D721Med (cell line): ENCODE measurements at places on chromosomes 6 and 20.

- no peak for DNase-seq
Measured at GRCh38 chr6:97189767-97190166, 93.2 kb downstream of the MMS22L start.

DNA sequence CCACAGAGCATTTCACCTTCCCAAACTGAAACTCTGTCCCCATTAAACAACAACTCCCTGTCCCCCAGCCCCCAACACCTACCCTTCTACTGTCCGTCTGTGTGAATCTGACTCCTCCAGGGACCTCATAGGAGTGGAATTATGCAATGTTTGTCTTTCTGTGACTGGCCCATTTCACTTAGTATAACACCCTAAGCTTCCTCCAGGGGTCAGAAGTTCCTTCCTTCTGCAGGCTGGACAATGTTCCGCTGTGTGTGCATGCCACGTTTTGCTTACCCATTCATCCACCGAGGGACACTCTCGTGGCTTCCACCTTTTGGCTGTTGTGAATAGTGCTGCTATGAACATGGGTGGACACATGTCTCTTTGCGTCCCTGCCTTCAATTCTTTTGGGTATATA lies 37.6 kb upstream of the MPC1 start:
- DNase-seq: no peak

DNA sequence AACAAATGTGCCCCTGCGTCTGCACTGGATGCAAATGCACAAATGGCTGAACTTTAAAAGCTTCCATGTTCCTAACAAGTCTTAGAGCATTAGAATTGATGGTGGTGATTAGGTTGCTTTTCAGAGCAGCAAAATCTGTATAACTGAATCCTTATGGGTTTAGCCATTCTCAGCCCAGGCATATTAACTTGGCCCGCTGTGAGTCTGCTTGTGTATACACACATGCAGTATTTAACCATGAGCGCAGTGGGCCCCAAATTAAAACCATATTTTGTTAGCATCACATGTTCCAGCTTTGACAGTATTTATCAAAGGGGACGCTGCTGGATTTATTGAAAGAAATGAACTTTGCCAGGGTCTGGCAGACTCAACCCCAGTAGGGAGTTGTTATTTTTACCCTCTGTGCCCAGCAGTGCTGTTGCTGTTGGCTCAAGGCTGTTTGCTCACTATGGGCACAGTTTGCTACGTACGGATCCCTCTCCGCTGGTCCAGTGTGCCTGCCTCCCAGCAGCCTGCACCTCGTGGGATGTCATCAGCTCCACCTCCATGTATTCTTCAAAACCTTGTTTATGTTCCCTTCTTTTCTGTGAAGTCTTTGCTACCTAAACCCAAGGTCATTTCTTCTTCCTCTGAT lies 144.7 kb downstream of the QRSL1 start:
- no peak for DNase-seq

GRCh38 chr6:35403544-35404442 lies 48.3 kb upstream of the FANCE start:
- no peak for DNase-seq

DNA sequence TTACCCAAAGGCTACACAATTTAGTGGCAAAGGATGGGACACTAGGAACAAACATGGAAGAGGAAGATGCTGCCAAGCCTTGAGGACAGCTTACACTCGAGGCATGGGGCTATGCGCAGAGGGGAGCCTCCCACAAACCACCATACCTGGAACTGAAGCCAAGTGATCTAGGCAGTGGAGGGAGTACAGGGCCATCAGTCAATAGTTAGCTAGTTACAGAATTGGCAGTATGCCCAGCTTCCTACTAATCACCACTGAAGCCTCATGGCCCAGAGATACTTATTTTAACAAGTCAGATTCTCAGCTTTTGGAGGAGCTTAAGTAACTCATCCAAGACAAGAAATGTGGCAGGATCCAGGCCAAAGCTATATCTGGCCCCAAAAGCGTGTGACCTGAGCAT lies 226.6 kb upstream of the MOCS1 start:
- DNase-seq: no peak

- DNase-seq: no peak
Measured at GRCh38 chr6:157019115-157019641, 242.0 kb downstream of the ARID1B start.

- DNase-seq: no peak
Measured at GRCh38 chr20:37574199-37574890, 46.7 kb upstream of the BLCAP start.

GRCh38 chr20:14677455-14677854 lies 340.0 kb upstream of the FLRT3 start:
- no peak for DNase-seq

GRCh38 chr20:23207826-23208540 lies 121.9 kb upstream of the CD93 start:
- DNase-seq: no peak

GRCh38 chr6:146543940-146544615 lies 445 bp downstream of the RAB32 start:
- DNase-seq: no peak

GRCh38 chr20:539191-539590 lies 4.4 kb downstream of the CSNK2A1 start:
- no peak for DNase-seq

GRCh38 chr20:2752567-2753460 lies 47.6 kb downstream of the CPXM1 start:
- DNase-seq: no peak

DNA sequence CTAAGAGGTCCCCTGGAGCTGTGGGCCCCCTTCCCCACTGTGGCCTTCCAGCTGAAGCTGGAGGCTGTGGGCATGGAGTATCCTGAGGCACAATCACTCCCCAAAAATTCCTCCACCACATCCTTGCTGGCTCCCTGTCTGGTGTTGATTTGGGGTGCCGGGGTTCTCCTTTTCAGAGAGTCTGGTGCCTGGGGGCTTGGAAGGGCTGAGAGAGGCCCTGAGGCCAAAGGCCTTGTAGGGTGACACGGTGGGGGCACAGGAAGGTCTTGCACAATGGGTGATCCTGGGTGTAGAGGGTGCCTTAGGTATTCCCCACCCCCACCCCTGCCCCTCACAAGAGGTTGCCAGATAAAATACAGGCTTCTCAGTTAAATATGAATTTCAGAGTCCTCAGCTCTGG lies 33.2 kb upstream of the VEGFA start:
- no peak for DNase-seq

DNA sequence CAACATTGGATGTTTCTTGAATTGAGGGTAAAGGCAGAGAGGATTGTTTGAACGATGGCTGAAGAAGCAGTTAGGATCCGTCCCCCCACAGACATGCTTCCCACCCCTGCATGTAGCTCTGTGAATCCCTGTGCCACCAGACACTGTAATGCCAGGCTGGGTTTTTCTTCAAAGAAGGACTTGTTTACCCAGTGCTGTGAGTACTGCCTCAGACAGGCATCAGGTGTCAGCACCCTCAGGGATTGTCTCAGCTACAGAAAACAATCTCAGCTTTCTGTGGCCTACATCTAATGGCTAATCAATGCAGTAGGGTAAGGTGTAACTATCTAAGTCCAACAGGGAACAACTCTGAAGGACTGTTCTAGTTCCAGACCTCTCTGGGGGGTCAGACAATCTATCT lies 853.0 kb upstream of the EPHA7 start:
- no peak for DNase-seq

- no peak for DNase-seq
Measured at GRCh38 chr6:41371992-41372831, 36.8 kb downstream of the NCR2 start.

DNA sequence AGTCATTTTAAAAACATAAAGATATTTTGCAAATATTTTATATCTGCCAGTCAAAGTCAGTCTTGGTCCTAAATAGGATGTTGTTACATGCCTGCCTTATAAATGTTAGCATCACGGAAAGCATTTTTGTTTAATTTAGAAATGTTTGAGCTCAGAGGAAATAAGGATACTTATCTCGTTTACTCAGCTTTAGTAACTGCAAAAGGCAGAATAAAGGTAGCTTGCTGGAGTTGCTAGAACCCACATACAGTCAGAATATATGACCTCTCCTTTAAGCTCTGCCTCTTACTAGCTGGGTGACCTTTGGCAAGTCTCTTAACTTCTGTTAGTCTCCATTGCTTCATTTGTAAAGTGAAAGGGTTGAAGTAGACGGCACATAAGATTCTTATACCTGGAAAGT lies 867.3 kb downstream of the KIF16B start:
- DNase-seq: no peak

DNA sequence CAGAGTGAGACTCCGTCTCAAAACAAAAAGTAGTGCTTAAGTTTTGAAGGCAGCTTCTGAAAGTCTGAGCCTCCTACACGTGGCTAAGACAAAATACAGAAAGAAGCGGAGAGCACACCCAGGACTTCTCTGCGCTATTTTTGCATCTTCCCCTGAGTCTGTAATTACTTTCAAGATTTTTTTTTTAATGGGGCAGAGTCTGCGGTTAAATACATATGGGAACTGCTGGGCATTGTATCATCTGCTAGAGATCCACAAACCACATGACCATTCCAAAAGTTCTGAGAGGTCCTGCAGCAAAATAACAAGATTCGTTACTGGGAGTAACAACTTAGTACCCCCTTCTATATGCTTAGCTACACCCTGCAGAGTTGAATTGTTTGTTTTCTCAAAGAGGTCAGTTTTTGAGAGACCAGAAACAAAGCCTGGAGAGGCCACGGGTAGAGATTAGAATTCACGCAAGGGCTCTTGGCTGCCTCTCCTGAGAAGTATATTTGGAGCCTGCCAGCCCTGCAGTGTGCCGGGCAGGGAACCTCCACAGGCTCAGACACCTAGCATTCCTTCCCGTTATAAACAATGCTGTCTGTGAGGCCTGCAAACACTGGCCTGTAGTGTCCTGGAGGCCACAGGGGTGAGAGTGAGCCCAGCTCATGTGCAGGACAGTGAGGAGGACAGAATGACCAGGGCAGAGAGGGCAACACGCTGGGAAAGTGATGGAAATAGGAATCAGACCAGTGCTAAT lies 48.2 kb upstream of the FAM50B start:
- no peak for DNase-seq

DNA sequence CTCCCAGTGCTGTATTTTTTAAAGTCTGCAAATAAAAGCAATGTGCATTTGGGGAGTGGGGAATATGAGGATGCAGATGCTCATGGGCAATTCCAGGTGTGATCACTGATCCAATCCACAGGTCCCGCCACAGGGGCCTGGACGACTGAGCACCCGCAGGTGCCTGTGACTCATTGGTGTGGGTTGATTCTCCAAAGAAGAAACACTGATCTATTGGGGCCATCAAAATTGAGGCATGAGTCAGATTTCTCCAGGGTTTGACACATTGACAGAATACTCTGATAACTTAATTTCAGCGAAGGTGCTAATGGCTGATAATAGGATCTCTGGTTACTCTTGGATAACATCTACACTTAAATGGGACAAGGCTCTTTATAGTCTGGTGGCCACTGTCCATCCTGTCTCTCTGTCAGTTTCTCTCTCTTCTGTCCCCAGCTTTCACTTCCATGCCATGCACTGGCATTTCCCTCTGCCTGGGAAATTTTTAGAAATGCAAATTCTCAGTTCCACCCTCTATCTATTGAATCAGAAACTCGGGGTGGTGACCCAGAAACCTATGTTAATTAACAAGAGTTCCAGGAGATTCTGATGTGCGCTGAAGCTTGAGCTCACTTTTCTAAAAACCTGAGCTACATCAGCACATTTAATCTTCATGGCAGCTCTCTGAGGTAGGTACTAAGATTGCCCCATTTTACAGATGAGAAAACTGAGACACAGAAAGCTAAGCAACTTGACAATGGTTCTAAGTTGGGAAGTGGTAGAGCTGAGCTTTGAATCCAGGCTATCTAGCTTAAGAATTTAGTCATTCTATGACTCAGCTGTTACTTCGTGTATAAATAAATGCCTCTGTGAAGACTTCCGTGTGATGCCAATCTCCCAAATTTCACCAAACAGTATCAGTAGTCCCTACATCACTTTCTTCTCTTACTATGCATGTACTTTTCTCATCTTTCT lies 10.2 kb upstream of the RCAN2 start:
- no peak for DNase-seq

DNA sequence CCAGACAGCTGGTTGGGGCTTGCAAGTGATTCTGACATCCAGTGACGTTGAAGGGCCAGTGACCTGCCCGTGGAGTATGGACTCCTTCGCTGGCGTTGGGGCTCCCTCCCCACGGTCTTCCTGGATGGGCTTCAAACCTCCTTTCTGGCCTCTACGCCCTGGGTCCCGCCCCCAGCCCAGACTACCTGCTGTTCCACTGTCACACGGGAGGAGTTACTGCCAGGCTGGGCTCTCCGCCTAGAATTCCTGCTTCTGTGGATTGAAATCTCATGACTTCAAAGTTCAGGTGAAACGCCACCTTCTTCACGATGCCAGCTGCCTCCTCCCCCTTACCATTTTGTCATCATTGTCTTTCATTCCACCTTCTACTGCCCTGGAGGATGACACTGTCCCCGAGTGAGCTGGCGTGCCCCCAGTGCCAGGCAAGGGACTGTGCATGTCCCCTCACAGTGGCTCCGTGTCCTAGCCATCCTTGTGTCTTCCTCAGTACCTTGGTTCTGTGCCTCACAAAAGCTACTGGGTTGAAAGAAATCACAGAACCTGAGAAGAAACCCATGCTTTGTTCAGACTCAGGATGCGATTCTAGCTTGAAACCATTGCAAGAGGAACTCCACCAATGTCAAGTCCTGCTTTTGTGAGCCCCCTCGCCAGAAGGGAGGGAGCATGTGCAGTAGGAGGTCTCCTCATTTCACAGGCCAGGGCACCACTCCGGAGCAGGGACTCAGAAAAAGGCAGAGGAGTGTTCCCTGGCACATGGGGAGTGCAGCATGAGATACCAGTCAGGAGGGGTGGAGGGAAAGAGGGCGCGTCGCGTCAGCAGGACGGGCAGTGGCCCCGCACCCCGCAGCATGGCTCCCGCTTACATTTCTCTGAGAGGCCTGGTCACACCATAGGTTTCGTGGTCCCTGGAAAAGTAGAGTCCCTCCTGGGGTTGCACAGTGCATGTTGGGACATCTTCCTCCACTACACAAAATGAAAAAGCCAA lies 11.0 kb upstream of the IRF4 start:
- no peak for DNase-seq

DNA sequence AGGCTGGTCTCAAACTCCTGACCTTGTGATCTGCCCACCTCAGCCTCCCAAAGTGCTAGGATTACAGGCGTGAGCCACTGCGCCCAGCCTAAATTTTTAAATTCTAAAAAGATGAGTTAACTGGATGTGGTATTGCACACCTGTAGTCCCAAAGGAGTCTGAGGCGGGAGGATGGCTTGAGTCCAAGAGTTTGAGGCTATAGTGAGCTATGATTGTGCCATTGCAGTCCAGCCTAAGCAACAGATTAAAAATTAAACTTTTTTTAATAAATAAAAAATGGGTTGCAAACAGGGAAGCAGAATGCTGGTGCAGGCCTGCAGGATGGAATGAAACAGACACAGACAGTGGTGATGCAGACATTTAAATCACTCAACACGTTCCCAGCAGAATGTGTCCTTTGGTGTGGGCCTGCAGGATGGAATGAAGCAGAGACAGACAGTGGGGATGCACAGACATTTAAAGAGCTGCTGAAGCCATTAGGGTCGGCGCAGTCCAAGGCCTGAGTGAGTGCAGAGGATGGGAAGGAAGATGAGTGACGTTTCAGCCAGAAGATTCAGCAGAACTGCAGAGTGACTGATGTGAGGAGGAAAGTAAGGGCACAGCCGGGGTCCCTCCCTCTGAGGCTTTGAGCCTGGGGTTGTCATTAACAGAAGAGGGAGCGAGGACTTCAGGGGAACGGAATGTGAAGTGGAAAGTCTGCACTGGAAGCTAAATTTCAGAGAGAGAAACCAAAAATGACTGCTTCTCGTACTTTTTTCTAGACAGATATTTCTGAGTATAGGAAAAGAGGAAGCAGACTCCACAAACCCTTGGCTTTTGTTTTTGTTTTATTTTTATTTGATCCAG lies 117.5 kb downstream of the RIN2 start:
- DNase-seq: no peak

- DNase-seq: no peak
Measured at GRCh38 chr6:75170691-75171560, 34.9 kb downstream of the COL12A1 start.
